Activated T-cell treated with anti-CD3 and anti-CD28 coated beads for 24 hours (primary cell): ENCODE measurements at places on chromosomes 3 and 15.

DNA sequence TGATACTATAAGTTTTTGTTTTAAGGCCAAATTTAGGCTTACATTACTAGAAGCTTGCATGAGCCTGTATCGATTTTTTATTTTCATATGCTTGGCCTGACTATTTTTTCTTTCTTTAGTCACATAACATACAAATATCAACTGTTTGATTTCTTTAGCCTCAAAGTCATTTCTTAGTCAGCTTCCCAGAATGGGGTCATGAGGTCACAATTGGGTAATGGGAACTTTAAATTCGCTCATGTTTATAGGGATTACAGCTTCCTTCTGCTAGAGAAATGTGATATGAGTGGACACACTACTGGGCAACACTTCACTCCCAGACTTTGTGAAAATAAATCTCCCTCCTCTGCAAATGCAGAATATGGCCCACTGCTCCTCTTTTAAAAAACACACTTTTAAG is 9.1 kb upstream of the TIPARP start:
- no peak for DNase-seq

DNA sequence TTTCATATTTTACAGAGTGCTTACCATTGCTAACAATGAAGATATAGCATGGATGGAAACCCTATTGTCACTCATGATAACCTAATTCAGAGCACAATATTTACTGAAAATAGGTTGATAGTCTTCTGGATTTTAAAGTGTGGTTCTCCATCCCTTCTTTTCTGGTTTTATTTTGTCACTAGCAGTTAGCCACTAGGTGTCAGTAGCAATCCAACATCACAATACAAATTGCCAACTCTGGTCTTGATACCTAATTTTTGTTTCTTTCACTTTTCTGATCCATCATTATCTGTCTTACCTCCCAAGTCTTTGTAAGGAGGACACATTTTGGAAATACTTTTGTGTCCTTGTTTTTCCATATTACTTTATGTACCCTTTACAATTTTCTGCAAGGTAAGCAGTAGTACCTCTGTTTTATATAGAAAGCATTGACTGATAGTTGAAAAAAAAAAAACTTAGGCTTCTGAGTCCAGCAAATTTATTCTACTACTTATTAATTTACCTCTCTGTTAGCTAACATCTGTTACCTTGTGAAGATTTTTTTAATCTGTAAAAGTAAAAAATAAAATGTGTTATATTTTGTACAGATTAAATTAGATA is 28.3 kb upstream of the CRYBG3 start:
- no peak for DNase-seq

DNA sequence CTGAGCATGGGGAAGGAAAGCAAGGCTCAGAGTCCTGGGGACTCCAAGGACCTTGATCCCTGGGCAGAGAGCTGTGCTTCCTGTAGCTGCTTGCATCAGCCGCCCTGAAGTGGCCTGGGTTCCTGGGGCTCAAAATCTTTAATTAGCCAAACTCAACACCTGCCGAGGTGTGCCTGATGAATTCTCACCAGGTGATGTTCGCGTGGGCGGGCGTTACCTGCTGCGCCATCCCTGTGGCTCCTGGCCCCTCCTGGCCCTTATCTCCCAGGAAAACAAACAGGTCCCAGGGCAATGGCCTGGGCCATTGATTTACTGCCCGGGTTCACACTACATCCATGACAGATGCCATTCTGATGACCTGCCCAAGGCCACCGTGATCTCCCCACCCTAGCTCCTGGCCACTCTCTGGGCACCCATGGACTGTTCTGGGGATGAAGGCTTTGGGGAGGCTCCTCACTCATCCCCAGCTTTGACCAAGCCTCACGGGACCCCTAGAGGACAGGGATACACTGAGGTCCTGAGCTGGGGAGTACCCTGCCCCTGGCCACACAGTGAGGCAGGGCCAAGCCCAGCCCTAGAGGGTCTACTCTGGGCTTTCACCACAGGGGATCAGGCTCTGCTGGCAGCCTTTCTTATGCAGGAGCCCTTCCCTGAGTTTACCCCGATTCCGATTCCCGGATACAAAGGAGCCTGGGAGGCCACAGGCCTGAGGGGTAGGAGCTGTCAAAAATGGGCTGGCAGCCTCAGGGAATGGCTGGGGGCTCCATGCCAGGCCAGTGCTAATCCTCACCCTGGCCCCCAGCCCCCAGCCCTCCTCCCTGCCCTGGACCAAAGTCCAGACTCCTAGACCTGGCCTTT is 5.7 kb downstream of the SLC38A3 start:
- DNase-seq: no peak

DNA sequence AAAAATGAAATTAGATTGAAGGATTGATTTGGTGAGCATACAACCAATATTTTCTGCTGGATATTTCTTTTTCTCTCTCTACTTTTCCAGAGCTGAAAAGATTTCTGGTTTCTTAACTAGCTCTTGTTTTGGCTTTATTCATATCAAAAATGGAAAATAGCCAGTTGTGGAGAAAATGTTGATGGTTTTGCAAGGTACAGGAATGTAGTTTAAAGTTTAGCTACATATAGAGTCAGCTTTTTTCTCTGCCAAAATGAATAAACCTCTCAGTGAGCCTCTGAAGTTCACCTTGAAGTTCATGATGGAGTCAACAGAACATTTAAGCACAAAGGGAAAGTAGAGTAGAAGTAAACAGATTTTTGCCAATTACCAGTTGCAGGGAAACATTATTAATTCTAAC is 720.5 kb upstream of the ALCAM start:
- DNase-seq: no peak

DNA sequence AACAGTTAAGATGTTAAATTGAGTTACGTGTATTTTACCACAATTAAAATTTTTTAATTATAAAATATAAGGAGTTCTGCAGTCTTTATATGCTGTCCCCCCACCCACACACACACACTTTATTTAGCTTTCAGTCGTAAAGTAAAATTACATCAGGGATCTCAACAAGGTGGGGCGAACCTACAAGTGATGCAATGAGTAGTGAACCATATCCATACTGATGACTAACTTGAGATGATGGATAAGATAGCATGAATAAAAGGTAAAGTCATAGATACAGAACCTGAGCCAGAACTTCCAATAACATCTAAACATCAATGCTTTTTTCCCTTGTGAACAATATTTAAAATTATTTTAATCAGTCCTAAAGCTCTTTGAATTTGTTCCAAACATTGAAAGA is 77.2 kb downstream of the VPS13C start:
- no peak for DNase-seq
